ENCODE measurements at places on chromosomes 11 and 22.

GRCh38 chr22:23530106-23530505 is 50.0 kb downstream of the IGLL1 start:
- DNase-seq, result no peak

DNA sequence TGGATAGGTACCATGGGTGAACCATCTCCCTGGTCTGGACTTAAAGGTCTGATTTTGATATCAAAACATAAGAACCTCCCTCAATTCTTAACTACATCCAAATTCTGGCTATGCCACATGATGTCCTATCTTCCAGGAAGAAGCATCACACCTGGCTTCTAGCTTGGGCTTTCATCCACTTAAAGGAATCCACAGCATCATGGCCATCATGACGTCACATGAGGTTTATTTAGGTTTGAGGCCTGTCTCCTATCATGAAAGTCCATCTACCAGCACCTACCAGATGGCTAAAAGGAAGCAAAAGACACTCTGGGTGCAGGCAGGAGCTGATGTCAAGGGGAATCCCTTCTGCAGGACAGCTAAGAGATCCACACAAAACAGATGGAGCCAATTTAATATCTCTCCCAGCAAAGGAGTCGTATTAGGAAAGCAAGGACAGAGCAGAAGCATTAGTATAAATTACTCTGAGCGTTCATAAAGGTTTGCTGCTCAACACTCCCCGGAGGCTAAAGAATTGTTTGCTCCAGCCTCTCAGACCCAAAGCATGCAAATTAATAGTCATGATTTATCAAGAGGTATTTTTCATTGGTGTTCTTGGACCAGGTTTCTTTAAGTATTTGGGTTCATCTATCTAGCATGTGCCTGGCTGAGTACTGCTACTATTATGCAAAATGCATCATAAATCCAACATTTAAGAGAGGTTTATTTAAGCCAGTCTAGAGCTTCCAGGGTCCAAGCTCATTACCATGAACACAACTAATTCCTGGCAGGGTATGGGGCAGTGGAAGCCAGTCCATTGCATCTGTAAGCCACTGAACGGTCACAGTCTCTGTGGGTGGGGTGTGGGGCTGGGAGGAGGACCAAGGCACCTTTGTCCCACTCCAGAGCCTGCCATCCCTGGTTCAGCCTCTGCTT is 47.2 kb downstream of the GALNT18 start:
- DNase-seq, result no peak

GRCh38 chr11:26777372-26777808 is 55.5 kb upstream of the SLC5A12 start:
- DNase-seq, result no peak

DNA sequence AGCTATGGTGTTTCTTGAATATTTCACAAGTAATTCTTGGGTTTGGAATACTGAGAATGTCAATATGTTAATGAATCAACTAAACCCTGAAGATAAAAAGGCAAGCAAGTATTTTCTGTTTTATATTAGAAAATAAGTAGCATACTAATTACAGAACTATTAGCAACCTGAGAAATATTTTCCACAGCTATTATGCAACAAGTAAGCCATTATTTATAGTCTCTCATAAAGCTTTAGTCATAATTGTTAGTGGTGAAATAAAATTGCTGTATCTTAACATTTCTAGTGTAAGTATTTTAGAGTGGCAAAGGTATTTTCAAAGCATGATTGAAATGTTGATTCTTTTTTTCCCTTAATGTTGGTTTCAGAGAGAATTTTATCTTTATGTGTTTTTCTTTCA is 53.3 kb downstream of the FAR1 start:
- DNase-seq, result no peak

Measured in AG08396 (cell line).